ENCODE measurements at places on chromosomes 7 and 10.

GRCh38 chr7:107668296-107668695, 7.7 kb downstream of the SLC26A4 start:
- no peak for DNase-seq

DNA sequence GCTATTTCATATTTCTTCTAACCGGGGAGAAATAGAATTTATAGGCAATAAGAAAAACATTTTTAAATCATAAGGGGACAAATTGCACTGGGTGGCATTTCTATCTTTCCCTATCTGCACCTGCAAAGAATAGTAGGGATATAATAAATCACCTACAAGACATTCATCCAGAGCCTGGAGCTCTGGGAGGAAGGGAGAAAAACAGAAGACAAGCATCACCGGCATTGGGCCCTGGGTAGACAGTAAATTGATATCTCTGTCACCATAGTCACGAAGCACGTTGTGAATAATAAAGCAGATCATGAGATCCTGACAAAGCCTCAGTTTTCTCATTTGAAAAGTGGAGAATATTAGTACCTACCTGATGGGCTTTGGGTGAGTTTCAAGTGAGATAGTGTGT, 685.6 kb downstream of the XPNPEP1 start:
- no peak for DNase-seq

GRCh38 chr7:50418526-50419290, 31.4 kb downstream of the FIGNL1 start:
- DNase-seq = no peak

- no peak for DNase-seq
Observed at GRCh38 chr10:112963835-112964234, 13.8 kb downstream of the TCF7L2 start.

GRCh38 chr10:130350996-130351395, 214.8 kb downstream of the GLRX3 start:
- no peak for DNase-seq

DNA sequence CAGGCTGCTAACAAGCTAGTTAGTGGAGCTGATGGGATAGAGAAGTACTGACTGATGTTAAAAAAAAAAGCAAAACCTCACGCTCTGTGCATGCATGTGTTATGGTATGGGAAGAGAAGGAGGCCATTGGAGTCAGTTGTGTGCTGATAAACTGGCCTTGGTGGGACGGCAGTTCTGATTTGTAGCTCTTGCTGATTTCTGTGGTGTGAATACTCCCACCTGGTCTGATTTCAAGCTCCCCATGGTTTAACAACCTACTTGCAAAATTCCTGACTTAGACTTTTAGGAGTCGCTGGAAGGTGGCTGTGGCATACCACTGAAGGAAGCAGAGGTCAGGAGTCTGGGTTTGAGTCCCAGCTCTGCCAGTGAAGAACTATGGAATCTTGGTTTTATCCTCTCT, 15.2 kb downstream of the CAMK1D start:
- no peak for DNase-seq

DNA sequence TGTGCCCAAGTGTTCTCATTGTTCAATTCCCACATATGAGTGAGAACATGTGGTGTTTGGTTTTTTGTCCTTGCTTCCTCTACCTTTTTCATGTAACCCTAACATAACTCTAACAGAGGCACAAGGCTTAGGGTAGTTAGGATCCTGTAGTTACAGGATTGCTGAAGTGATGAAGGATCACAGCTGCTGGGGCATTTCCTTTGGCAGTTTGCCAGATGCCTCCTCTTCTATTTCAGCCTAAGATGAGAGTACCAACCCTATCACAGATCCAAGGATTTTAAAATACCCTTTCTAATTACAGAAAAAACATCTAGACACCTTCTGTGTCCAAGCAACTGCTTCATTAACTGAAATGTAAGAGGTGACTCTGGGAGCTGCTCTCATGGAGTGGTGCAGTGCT, 141.7 kb upstream of the COL1A2 start:
- no peak for DNase-seq

DNA sequence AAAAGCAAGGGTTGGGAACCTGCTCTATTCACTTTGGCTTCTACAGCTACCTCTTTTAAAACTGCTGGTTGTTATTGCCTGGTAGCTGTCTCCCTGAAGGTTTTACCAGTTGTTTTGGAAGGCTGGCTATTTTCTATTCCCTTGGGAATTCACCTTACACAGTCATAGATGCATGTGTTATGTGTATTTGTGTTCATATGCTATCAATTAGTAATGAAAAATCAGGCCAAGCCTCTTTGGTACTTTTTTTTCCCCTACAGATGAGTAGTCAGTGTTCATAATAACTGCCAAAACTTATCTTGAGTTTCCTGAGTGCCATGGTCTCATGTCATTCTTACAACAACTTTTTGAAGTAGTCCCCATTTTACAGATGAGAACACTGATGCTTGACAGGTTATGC, 738.0 kb upstream of the GALNT17 start:
- DNase-seq = no peak

DNA sequence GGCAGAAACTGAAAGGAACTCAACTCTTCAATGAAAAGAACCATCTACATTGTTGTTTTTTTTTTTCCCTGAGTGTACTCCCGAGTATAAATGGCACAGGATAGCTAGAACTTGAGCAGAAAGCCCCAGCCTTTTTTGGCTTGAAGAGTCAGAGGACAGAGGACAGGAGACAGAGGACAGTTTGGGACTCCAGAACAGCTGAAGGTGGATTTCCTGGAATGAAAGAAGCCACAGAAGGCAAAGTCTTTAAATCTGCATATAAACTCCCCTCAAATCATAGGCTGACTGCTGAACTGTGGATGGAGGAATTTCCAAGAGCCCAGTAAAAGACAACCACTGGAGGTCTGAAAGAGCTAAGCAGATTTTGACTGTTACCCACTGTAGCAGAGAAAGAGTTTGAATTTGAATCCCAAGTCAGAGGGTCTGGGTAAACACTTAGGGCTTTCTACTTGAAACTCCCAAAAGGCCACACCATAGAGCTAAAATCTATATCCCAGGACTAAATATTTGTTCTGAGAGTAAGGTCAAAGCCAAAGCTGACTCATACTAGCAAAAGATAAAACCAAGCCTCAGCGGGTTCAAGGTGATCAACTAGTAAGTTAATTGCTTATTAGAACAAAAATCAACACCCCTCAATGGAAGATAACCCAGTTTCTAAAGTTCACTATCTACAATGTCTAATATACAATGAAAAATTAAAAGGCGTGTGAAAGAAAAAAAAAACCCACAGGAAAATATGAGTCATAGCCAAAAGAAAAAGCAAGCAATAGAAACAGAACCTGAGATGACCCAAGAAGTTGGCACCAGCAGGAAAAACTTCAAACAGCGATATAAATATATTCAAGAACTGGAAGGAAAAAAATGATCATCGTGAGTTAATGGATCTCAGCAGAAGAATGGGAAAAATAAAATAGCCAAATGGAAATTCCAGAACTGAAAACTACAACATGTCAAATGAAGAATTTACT, 1.8 kb upstream of the OPN1SW start:
- no peak for DNase-seq

Data from nephron progenitor cell (in vitro differentiated cells).